SW480 (cell line): ENCODE measurements at places on chromosomes 13 and 19.

DNA sequence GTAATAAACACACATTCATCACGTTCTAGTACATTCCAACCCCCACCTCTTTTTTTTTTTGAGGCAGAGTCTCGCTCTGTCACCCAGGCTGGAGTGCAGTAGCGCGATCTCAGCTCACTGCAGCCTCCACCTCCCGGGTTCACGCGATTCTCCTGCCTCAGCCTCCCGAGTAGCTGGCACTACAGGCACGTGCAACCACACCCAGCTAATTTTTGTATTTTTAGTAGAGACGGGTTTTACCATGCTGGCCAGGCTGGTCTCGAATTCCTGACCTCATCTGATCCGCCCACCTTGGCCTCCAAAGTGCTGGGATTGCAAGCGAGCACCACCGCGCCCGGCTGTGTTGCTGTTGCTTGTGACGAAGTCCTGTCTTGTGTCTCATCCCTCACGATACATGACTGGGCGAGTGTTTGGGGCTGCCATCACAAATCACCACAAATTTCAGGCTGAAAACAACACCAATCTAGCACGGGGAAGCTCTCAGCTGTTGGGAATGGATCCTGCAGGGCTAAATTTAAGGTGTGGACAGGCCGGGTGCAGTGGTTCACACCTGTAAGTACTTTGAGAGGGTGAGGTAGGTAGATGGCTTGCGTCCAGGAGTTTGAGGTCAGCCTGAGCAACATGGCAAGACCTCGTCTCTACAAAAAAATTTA is 15.7 kb downstream of the MOB3A start:
- DNase-seq: no peak

DNA sequence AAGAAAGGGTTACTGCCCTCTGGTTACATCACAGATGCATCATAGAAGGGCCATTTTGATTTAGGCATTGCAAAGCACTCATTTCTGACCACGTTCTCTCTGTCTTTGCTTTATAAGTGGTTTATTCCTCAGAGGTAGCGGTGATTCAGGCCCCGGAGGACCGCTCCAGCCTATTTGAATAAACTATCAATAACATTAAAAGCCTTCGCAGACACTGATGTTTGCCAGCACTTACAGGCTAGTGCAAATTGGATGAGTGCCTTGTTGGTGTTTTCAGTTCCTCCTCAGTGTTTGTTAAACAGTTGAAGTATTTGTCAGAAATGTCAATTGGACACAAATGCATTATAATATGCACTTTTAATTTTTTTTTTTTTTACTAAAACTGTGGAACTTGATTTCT is 120.2 kb downstream of the RXFP2 start:
- DNase-seq: no peak

DNA sequence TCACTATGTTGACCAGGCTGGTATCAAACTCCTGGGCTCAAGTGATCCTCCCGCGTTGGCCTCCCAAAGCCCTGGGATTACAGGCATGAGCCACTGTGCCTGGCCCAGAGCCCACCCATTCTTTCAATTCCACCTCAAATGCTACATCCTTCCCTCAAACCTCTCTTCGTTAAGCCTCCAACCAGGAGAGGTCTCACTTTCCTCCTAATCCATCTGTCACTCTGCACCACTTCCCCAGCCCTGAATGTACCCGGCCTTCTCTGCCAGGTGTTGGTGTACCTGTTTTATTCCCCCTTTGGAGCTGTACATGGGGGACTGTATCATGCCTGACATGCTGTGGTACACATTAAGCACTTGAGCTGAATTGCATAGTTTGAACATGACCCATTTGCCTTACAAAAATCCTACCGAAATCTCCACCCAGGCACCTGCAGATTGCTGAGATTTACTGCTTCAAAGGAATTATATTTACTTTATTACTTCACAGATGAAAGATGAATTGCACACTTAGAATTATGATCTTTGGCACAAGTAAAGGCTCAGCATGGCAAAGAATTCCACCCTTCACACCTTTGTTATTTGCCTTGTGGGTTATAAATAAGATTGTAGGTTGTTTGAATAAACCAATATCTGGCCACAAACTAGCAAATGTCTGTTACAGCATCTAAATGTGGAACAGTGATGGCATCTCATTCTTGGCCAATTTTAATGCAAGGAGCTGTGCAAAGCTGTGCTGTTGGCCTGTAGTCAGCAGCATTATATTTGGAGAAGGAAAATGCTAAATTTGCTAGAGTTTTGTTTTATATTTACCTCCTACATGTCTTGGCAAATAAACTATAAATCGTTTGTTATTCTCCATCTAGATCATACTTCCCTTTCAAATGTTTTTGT is 15.6 kb upstream of the WASF3 start:
- peak; percentile 4 for DNase-seq

DNA sequence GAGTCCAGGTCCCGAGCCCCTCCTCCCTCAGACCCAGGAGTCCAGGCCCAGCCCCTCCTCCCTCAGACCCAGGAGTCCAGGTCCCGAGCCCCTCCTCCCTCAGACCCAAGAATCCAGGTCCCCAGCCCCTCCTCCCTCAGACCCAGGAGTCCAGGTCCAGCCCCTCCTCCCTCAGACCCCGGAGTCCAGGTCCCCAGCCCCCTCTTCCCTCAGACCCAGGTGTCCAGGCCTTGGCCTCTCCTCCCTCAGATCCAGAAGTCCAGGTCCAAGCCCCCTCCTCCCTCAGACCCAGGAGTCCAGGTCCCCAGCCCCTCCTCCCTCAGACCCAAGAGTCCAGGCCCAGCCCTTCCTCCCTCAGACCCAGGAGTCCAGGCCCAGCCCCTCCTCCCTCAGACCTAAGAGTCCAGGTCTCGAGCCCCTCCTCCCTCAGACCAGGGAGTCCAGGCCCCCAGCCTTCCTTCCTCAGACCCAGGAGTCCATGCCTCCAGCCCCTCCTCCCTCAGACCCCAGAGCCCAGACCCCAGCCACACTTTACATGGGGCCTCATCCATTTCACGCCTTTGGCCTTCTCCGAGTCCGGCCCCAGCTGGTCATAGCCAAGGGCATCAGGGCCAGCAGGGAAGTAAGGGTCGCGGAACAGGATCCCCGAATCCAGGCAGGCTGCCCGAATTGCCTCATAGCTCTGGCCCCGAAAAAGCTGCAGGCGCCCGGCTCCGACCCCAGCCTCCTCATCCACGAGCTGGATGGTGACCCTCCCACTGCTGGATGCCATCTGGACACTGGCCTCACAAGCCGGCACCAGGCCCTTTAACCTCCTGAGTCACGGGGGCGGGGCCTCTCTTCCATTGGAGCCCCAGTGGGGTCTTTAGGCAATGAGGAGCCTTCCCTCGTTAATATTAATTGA is 628 bp downstream of the CAPN12 start:
- DNase-seq: no peak

DNA sequence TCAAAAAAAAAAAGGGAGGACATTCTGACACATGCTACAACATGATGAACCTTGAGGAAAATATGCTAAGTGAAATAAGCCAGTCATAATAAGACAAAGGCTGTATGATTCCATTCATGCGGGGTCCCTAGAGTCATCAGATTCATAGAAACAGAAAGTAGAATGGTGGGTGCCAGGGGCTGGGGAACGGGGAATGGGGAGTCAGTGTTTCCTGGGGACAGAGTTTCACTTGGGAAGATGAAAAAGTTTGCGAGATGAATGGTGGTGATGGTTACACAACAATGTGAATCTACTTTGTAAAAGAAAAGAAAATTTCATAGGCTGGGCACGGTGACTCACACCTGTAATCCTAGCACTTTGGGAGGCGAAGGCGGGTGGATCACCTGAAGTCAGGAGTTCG is 6.1 kb upstream of the CLEC4G start:
- no peak for DNase-seq

GRCh38 chr19:14472202-14472938 is 2.8 kb downstream of the PTGER1 start:
- DNase-seq: peak; percentile 55

- no peak for DNase-seq
Measured at GRCh38 chr13:32976056-32976805, 40.0 kb upstream of the KL start.

- DNase-seq: no peak
Measured at GRCh38 chr19:13600802-13601201, 94.5 kb upstream of the CACNA1A start.

DNA sequence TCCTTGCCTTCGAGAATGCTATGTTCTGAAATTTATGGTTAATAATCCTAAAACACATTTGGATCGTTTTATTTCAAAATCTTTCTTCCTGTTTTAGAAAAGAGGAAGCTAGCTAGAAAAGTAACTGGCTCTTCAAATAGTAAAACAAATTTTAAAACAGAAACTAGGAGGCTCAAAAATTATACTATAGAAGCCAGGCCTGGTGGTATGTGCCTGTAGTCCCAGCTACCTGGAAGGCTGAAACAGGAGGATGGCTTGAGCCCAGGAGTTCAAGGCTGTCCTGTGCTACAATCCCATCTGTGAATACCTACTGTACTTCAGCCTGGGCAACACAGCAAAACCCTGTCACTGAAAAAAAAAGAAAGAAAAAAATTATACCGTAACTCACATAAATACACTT is 57.9 kb downstream of the ELF1 start:
- DNase-seq: no peak

DNA sequence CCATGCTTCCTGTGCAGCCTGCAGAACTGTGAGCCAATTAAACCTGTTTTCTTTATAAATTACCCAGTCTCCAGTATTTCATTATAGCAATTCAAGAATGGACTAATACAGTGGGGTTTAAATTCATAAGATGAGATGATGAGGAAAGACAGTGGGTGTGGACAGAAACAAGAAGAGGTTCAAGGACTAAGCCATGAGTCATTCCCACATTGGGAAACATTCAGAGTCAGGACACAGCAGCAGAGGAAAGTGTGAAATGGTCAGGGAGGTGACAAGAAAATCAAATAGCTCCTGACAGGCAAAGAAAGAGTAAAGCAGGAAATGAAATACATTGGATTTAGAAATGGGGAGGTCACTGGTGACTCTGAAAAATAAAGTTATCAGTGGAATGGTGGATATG is 9.1 kb downstream of the ZNF841 start:
- no peak for DNase-seq

DNA sequence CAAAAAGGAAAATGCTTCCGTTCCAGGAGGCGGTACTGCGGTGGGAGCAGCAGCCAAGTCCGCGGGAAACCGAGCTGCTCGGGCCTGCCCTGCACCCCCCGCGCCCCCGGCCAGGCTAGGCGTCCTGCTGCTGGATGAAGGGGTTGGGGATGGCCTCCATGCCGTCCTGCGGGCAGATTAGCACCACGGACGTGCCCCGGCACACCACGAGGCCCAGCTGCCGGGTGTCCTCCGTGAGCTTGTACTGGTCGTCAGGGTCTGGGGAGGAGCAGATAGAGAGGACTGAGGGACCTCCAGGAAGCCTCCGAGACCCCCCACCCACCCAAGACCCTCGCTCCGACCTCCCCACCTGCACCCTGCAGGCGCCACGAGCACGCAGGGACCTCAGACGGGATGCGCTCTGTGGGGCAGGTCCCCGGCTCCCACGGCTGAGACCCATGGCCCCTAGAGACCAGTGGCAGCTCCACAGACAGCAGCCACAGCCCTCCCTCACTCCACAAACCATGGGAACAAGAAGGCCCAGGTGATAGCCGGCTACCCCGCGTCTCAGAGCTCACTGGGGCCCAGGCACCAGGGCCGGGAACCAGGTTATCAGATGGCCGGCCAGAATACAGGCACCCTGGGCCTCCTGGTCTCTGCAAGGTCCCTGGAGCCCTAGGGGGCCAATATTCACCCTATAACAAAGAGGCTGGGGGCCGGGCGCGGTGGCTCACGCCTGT is 6.7 kb downstream of the LSM7 start:
- DNase-seq: no peak

DNA sequence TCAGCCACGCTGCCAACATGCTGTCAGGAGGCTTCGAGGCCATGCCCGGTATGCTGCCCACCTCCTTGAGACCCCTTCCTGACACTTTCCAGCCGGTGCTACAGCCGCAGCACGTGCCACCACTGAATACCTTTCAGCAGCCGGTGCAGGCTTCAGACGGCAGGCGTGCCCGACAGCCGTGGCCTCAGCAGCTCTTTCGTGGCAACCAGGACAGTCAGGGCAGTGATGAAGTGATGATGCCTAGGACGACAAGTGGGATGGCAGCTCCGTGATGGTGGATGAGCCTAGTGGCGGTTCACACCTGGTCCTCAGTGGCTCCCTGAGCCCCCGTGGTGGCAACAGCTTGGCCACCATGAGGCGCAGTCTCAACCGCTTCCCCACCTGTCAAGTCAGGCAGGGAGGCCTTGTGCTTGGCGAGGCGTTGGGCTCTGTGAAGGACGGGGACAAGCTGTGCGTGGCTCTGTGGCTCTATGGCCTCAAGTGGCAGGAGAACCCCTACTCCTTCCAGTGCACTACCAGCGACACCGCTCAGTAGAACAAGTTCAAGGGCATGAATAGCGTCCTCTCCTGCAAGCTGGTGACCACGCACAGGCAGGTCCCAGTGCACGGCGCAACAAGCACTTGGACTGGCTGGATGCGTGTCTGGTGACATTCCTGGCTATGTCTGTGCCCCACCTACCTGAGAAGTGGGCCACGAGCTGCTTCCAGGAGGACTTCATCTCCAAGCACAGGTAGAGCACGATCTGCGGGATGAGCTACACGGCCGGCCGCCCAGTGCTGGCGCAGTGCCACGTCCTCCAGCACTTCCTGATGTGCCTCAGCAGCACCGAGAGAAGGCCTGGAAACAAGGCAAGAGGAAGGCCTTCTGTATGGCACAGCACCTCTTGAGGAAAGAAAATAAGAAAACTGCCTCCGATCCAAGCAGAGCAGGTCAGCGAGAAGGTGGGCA is 18.2 kb upstream of the ZNF14 start:
- no peak for DNase-seq

DNA sequence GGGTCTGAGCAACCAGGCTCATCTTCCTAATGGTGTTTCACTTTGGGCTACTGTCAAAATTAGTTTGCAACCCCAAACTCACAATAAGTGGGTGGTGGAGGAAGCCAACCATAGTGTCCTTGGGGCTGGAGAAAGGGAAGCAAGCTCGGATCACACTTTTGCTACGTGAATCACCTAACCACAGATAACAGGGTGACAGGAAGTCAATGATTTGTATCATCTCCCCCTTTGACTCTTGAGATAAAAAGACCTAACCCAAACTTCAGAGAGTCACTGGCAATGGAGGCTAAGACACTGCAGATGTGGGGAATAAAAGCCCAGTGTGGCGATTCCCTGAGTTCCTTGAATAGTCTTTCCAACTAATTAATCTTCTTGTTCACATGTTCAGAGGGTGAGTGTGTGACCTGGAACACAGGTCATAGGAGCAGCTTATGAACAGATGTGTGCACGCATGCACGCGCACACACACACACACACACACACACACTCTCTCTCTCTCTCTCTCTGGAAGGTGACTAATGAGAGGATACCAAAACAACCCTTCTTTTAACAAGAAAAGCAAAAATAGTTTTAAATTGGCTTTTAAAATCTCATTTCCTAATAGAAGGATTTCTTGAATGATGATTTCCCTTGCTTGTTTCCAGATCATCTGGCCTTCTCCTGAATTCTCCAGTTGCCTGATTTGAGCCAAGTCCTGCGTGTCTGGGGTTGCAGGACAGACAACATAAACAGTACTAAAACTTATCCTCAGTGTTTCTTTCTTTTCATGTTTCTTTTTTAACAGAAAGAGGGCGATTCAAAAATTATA is 21.2 kb upstream of the DOCK9 start:
- peak; percentile 51 for DNase-seq
